HFFc6 (cell line): ENCODE measurements at places on chromosomes 7 and 10.

DNA sequence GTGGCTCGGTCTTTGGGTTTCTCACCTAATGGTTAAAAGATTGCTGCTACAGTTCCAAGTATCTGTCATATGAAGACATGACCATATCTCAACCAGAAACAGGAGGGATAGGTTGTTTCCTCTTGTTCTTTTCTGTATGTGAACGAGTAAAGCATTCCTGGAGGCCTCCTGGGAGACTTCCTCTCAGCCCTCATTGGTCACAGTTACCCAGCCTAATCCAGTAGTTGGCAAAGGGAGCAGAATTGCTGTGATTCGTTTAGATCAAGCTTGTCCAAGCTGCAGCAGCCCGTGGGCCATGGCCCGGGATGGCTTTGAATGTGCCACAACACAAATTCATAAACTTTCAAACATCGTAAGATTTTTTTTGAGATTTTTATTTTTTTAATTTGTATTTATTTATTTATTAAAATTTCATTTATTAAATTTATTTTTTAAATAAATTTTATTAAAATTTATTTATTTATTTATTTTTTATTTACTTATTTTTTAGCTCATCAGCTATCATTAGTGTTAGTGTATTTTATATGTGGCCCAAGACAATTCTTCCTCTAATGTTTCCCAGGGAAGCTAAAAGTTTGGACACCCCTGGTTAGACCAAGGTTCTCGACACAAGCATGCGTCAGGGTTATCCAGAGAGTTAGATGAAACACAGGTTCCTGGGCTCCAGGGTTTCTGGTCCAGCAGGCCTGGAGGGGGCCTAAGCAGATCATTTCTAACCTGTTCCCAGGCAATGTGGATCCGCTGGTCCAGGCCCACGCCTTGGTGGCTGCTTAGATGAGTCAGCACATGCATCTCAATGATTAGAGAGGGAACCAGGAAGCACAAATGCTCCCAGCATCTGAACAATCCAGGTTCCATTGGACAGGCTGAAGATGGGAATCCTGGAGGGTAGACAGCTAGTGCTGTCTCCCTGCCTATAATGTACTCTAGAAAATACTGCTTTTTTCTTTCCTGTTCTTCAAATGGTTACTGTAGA, 25.6 kb downstream of the CDC123 start:
- DNase-seq: no peak

DNA sequence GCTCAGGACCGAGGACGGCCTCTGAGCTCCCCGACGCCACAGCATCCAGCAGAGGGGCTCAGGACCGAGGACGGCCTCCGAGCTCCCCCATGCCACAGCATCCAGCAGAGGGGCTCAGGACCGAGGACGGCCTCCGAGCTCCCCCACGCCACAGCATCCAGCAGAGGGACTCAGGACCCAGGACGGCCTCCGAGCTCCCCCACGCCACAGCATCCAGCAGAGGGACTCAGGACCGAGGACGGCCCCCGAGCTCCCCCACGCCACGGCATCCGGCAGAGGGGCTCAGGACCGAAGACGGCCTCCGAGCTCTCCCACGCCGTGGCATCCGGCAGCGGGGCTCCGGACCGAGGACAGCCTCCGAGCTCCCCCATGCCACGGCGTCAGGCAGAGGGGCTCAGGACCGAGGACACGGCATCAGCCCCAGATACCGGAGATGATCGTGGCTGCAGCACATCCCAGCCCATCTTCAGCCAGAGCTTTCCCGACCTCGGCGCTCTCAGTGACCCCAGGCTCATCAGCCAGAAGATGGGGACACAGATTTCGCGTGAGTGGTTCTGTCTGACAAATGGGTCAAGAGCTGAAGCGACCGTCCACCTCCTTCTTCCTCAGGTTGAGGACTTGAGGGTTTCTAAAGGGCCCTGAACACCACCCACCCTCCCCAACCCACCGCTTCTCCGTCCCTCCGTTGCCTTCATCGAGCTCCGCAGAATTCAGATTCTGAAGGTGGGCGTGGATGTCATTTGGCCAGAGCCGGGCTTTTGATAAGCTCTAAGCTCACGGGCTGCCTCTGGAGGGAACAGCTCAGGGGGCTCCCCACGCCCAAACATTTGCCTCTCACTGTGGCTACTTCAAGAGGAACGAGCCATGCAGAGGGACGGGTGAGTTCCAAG, 55.8 kb upstream of the DNAAF5 start:
- DNase-seq: no peak

DNA sequence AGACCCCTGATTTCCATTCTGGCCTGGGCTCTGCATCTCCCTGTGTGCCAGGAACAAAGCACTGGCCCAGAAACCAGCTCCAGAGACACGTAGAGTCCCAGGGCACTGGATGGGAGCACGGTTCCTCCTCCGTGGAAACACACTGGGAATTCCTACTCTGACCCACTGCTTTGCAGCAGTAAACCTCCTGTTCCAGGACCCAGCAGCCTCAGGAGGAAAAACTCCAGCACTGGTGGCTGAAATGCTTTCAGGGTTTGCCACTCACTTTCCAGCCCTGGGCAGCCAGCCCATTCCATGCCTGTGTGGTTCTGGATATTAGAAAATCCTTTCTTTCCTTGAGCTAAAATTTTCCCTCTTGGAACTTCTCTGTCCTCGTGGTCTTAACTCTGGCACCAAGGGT, 58.0 kb downstream of the FAM171A1 start:
- DNase-seq: no peak

DNA sequence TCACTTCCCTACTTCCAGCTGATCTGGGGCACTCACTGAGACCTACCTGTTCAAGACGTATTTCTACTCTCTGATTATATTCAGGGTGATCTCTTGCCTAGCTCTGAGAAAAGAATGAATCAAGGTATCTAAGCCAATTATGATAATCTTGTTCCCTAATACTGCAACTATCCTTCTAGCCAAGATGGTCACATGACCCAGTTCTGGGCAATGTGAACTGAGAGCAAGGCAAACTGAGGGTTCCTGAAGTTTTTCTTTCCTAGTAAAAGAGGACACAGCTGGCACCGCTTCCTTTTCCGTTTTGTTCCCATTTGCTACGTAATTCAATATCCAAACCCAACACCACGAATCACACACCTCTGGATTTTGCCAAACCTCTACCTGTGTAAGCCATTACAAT, 5.9 kb upstream of the GPAM start:
- DNase-seq: no peak

- no peak for DNase-seq
Measured at GRCh38 chr7:143352531-143353002, 9.9 kb downstream of the FAM131B start.

GRCh38 chr10:129936923-129937300, 27.2 kb downstream of the EBF3 start:
- no peak for DNase-seq

DNA sequence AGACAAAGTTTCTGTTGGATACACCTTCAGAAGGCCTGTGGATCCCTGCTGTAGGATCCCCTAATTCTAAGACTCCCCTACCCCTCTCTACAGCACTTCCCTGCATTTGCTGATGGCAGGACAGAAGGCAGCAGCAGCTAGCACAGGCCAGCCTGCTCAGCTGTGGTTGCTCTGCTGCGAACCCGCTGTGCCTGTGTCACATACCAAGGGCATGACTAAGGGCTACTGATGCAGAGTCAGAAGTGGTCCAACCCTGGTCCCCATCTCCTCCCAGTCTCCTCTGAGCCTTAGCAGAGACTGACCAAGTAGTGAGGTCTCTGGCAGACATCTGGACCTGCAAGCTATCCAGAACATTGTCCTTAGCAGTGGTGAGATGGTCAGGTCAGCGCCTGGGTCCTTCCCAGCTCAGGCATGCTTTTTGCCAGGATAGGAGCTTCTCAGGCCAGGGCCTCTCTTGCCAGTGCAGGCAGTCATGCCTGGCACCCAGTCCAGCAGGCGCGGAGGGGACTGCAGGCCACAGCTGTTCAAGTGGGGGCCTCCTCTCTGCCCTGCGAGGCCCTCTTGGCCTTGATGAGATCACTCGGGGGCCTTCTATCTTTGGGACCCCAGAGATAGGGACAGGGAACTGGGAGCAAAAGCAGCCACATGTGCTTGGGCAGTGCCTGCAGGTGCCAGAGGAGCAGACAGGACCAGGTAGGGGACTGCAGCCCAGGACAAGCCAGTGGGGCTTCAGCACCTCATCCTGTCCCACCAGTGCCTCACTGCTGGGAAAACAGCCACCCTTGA, 146.4 kb downstream of the ZNF248 start:
- no peak for DNase-seq

DNA sequence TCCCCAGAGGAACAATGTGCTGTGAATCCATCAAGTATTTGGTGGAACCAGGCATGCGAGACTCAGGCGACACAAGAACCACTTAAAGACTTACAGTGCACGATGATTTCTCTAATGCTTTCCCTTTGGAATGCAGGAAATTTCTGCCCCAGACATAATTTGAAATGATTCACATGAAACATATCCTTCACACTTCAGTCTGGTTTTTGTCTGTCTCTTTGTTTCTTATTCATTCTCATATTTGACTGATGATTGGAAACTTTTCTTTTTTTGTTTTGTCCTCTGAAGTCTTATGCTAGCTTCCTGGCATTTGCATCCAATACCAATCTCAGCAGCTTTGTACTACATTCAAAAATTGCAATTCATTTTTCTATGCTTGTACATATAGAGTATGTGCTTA, 502.8 kb downstream of the PHTF2 start:
- peak; percentile 72 for DNase-seq

DNA sequence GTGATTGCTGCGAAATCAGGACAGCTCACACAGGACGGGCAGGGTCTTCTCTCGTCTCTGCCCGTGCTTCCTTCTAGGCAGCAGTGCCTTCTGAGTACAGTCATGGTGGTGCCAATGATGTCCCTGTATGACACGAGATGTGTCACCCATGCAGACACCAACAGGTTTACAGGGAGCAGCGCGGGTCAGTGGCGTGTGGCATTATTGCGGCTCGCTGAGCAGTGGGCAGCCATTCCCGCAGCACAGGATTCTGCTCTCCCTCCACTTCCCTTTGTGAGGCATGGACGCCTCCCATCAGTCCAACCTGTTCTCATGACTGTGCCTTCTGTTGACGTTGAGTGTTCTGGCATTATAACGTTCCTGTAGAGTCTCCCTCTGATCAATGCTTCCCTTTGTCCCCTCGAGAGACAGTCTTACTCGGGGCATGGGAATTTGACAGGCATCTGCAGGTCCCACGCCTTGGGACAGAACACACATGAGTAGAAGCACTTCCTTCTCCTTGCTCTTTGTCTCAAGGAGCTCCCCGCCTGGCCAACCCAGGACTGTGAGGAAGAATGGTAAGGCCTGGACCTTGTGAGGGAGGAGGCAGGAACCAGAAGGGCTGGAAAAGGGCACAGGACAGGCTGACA, 219.5 kb downstream of the PAXIP1 start:
- DNase-seq: no peak

DNA sequence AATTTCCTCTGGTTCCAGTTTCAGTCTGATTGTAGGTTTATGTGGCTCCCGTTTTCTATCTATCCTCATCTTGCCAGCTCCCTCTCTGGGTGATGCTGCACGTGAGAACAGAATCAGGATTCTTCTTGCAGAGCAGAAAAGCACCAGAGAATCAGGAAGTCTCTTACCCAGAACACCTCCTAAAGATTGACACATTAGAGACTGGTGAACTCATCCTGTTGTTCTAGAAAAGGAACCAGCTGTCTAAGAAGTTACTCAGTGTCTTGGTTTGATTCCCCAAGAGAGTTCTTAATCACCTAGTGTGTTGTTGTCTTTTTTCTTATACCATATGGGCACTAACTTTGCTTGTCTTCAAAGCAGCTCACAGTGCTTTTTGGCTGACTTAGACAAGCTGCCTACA, 152.4 kb downstream of the DGKI start:
- no peak for DNase-seq

DNA sequence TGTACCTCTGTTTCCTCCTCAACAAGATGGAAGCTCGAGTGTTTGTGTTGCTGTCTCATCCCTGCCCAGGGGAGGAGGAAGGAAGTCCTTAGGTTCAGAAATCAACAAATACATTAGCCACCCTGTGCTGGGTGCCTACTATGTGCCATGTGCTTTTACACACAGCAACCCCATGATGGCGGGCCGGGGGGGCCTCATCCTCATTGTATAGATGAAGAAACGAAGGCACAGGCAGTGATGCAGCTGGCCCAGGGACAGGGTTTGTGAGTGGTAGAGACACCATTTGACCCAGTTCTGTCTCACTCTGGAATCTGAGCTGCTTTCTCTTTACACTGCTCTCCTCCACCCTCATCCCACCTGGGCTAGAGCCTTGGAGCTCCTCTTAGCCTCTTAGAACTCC, 1.9 kb upstream of the CALHM2 start:
- DNase-seq: no peak

DNA sequence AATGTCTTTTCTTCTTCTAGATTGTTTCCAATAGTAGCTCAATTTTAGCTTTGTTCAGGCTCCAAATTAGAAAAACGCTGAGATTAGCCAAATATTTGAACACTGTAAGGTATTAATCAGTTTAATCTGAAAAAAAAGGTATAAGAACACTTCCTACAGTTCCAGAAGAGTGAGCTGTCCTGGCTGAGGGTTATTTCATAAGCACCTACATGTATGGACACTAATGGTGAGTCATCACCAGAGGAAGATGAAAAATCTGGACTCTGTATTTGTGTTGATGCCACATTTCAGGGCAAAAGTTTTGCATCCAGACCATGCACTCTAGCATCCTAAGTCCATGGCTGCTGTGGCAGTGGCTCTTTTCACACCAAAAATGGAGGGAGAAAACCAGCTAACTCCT, 189.5 kb downstream of the ANKRD30A start:
- no peak for DNase-seq

- DNase-seq: peak; percentile 25
Measured at GRCh38 chr7:41979834-41980307, 257.1 kb downstream of the GLI3 start.

GRCh38 chr10:77080361-77081027, 557.1 kb downstream of the KCNMA1 start:
- no peak for DNase-seq

DNA sequence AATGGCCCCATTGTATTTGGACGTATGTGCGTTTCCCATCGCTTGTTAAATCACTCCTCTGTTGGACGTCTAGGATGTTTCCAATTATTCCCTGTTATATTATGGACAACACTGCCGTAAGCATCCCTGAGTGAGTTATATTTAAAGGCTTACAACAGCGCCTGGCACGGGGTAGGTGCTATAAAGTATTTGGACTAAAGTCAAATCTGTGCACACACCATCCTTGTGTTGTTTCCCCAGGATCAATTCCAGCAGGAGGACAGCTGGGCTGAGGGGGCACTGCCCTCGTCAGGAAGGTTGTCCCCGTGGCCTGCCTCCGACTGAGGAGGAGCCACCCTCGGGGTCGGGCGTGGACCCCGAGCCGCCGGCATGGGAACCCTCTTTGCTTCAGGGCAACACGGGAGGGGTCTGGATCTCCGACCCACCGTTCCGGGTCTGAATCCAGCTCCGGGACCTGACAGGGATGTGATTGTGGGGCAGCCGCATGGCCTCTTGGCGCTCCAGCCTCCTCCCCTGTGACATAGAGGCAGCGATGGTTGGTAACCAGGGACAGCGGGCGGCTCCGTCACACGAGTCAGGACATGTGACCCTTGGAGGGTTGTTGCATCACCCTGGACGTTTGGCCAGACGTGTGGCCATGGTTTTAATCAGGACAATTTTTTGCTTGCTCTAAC, 1.5 kb upstream of the JAKMIP3 start:
- no peak for DNase-seq

DNA sequence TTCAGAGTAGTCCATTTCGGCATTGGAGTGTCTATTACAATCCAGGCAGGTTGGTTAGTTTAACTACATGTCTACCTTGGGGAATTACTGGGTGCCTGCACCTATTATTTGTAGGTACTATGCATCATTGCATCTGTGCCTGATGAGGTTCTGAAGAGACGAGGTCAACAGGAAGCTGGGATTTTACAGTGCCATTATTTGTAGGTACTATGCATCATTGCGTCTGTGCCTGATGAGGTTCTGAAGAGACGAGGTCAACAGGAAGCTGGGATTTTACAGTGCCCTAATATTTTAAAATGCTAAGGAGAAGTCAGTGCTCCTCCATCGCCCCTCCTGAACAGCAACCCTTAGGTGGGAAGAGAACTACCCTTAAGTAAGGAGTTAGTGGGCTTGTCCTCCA, 41.7 kb downstream of the NPY start:
- no peak for DNase-seq
